Activated CD8-positive, alpha-beta memory T cell treated with anti-CD3 and anti-CD28 coated beads, Interleukin-2, amount 10 ng/mL, durations not matched to agents 7 days and 5 days (primary cell): ENCODE measurements at places on chromosomes 4 and X. TPM values are rescaled to one million over a fixed set of nuclear protein-coding genes. Genes with fewer than 3 reads are reported as not detected.

Gene NDST4
- total RNA-seq = not detected

Gene MTMR1
- 34.7 TPM for total RNA-seq

Gene TEX13C
- not detected for total RNA-seq

Gene CXCL1
- not detected for total RNA-seq
